ENCODE measurements at places on chromosomes 6 and 20.

- DNase-seq, result no peak
Observed at GRCh38 chr6:111757342-111757741, 115.9 kb downstream of the FYN start.

DNA sequence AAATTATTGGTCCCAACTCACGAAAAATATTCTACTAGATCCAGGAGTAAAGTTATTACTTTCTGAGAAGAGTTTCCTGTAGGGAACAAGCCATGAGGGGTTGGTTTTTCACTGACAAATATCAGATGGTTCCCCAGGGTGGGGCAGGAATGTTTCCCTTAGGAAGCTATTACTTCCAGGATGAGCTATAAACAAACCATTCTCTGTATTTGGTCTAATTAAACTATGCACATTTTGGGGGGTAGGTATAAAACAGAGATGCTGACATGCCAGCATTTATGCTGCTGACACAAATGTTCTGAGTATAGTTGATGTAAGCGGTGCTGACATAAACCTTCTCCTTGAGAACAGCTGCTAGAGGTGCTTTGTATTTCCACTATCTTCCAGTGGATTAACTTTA is 54.2 kb downstream of the OGFRL1 start:
- DNase-seq, result no peak

GRCh38 chr20:59004493-59004762 is 2.6 kb downstream of the CTSZ start:
- DNase-seq, result peak; percentile 64

- no peak for DNase-seq
Observed at GRCh38 chr20:13148961-13149360, 72.1 kb upstream of the ISM1 start.

GRCh38 chr6:114897536-114897935 is 554.7 kb upstream of the HS3ST5 start:
- DNase-seq, result no peak

- no peak for DNase-seq
Observed at GRCh38 chr6:75863784-75864183, 114.7 kb downstream of the MYO6 start.

DNA sequence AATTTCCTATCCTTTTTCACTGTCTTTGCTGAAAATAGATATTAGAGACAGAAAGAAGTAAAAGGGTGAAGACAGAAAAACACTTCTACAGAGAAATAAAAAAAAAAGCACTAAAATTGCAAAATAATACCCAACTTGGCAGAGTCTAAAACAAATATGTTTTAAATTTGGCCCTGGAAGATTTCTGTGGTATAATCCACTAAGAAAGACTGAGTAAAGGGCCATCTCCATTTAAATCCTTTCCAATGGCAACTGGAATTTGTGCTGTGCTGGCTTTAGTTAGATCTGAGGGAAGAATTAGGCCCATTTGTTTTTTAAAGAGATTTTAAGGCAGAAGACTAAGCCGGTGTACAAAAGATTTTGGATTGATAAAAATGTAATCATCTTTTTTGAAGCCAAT is 321.2 kb downstream of the GJA1 start:
- no peak for DNase-seq

GRCh38 chr20:22815206-22815551 is 219.9 kb upstream of the SSTR4 start:
- no peak for DNase-seq

GRCh38 chr6:403659-404655 is 12.4 kb downstream of the IRF4 start:
- DNase-seq, result peak; percentile 76

- no peak for DNase-seq
Observed at GRCh38 chr6:36692220-36692619, 5.4 kb upstream of the RAB44 start.

DNA sequence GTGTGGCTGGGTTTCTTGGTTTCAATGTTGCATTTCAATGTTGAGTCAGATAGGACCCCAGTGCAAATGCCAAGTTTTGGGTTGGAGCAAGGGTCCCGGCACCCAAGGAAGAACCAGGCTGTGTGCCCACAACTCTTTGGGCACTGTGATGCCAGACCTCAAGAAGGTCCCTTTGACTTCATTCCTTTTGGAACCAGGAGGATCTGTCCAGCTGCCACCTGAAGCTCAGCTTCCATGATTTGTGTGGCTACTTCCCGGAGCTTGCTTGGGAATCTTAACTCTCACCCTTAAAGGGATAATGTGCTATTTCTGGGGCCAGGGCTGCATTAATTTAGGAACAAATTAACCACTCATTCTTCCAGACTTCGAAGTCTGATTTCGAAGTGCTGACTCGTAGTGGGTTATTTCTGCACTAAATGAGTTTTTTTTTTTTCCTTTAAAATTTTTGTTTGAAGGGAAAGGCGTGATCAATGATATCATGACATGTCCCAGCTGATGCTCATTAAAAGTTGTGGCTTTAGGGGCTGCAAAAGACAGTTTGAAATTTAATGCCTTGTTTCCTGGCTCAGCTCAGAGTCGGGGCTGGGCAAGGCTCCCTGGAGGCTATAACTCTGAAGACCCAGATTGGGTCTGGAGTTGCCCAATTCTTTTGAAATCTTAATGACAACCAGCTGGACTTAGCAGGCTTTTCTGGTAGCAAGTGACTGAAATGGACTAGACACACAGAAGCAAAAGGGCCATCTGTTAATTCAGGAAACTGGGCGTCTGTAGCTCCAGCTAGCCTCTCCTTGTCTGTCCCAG is 24.0 kb upstream of the PHACTR3 start:
- no peak for DNase-seq

DNA sequence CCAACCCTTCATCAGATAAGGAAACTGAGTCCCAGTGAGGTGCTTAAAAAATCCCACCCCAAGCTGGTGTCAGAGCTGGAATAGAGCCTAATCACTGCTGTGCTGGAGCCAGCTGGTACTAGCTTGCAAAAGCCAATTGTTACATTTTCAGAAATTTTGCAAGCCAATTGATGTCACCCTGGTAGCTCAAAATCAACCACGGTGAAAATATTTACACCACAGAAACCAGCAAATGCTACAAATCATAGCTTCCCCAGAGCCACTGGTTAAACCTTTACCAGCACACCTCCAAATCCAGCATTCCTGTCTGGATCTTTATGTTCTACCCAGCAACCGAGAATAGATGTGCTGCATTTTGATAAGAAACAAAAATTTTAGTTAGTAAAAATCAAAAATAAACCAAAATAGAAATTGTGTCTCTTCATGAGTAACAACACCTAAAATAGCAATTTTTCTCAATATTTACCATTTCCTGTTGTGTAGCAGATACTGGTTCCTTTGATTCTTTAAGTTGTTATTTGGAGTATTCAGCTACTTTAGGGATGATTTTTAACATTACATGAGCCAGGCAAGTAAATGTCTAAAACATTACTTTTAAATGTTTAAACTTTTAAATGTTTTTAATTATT is 7.2 kb upstream of the LCA5 start:
- DNase-seq, result no peak

- DNase-seq, result no peak
Observed at GRCh38 chr6:29964518-29964886, 22.2 kb downstream of the HLA-A start.

DNA sequence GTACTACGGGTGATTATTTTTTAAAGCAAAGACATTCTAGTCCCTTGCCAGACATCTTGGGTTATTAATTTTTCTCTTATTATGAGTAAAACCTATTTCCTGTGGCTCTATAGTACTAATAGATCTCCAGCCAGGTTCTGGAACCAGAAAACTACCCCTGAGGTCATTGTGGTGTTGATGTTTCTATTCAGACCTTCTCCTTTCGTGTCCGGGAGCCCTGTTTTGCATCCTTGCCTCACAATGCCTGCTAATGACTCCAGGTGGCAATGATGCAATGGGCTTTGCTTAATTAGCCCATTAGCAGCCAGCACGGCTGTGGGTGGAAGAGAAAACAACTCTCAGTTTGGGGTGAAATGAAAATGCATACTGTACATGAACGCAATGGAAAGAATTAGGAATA is 62.9 kb upstream of the ARG1 start:
- DNase-seq, result no peak

GRCh38 chr6:95478941-95479340 is 98.4 kb upstream of the MANEA start:
- no peak for DNase-seq

GRCh38 chr6:65557224-65557623 is 149.8 kb downstream of the EYS start:
- DNase-seq, result no peak

DNA sequence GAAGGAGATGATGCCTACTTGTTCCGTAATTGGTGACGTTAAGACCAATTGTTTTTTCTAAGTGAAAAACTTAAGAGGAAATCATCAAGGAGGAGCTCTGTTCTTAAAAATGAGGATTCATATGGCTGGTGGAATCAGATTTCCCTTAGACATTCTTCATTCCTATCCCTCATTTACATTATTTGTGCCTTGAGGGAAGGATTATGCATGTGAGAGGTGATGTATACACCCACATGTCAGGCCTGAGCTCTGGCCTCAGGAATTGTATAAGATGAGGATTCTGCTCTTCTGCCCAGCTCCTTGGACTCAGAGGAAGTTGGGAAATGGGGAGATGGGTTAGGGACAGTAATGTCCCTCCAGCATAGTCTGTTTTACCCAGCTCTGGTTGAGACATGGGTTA is 42.3 kb downstream of the SCP2D1 start:
- DNase-seq, result no peak

- peak; percentile 45 for DNase-seq
Observed at GRCh38 chr20:20014659-20015058, 2.5 kb upstream of the NAA20 start.

DNA sequence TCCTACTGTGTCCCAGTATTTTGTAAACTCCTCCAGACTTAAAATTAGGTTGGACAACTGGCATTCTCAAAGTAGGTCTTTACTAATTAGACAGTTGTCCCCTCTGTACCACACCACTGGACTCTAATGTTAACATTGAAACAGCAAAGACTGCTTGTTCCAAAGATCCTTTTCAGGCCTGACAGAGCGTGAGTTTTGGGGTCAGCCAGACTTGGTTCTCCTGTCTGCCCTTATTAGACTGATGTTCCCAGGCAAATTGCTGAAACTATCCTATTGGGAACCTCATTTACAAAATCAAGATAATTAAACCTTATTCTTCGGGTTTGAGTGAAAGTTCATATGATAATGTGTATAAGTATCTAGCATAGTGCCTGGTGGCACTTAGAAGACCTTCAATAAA is 3.7 kb upstream of the BICRAL start:
- DNase-seq, result no peak

- DNase-seq, result no peak
Observed at GRCh38 chr6:135902756-135903331, 51.3 kb downstream of the PDE7B start.

- no peak for DNase-seq
Observed at GRCh38 chr20:50789968-50790650, 4.8 kb upstream of the BCAS4 start.

DNA sequence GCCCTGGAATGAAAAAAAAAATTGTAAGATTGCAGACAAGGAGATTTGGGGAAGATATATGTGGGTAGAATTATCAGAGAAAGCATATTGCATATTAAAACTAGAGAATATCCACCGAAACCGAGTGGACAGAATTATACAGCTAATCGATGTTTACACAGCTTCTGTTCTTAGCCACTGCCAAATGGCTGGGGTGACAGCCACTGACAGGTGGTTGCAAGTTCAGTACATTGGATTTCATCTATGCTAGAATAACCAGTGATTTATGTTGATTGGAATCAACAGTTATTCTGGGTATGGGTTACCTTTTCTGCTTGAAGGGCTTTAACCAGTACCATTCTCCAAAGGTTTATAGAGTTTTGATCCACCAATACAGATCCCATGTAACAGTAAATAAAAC is 48.4 kb upstream of the THEMIS start:
- DNase-seq, result no peak

DNA sequence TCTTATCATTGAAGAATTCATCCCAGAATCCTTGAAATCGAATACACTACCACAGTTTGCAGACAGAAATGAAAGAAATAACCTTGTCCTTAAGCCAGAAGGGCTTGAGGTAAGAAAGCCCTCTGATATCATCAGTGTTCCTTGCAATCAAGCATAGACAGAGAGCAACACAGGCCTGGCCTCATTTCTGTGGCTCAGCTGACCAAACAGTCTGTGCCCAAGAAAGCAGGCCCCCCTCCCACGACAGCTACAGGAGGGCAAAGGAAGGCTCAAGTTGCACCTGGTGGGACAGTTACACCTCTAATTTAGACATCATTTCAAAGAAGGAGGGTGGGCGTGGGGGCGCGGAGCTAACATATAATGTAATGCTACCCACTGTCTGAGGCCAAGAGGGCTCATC is 21.6 kb downstream of the KIF16B start:
- DNase-seq, result no peak

DNA sequence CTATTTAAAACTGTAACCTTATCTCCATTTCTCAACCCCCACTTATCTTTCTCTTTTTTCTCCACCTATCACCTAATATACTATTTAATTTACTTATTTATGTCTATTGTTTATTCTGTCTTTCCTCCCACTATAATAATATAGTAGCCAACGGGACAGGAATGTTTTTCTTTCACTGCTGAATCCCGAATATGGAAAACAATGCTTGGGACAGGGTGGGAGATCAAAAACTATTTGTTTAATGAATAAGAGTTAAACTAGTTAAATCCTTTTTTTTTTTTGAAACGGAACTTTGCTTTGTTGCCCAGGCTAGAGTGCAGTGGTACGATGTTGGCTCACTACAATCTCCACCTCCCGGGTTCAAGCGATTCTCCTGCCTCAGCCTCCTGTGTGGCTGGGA is 6.4 kb downstream of the SRPK1 start:
- no peak for DNase-seq

DNA sequence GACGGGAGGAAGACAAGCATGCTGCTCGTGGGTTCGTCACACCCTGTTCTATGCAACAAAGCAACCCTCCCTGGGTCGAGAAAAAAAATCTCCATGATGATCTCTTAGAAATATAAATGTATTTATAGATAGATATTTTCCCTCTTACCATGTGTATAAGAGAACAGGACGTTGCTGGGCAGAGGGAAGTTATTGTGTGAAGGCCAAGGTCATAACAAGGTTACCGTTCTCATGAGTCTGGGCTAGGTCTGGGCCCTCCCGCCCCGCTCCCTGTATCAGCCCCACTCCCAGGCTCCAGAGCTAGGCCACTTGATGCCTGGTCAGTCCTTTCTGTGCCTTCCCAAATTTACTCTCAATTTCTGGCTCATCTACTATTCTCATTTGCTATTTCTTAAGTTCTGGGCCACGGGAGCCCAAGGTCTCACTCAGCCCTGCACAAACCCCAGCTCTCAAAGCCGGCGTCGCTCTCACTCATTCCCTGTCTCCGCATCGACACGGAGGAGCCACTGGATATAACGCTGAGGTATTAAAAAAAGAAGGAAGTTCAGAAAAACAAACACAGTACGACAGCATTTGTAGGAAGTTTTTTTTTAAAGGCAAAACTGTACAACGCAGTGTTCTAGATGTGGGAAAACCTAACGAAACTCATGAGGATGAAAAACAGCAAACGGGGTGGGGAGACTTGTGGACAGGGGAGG is 96.8 kb downstream of the PSMG4 start:
- DNase-seq, result no peak

GRCh38 chr6:2259002-2259494 is 13.6 kb upstream of the GMDS start:
- DNase-seq, result no peak

- no peak for DNase-seq
Observed at GRCh38 chr20:1524004-1524403, 32.8 kb upstream of the SIRPB2 start.

GRCh38 chr6:144263786-144264185 is 21.3 kb upstream of the UTRN start:
- DNase-seq, result no peak

GRCh38 chr6:32943864-32944649 is 3.2 kb upstream of the HLA-DMB start:
- DNase-seq, result peak; percentile 56

Data from stimulated activated CD8-positive, alpha-beta memory T cell treated with anti-CD3 and anti-CD28 coated beads, Interleukin-4, amount 100 ng/mL, for 48 hours (primary cell).